ENCODE measurements at places on chromosomes 5 and 9. TPM values are rescaled to one million over a fixed set of nuclear protein-coding genes. Genes with fewer than 3 reads are reported as not detected.

The IRX2 gene
- polyA plus RNA-seq = 0.40 TPM

- DNase-seq = no peak
Measured at GRCh38 chr5:66722686-66723085, 126.5 kb downstream of the MAST4 start.

DNA sequence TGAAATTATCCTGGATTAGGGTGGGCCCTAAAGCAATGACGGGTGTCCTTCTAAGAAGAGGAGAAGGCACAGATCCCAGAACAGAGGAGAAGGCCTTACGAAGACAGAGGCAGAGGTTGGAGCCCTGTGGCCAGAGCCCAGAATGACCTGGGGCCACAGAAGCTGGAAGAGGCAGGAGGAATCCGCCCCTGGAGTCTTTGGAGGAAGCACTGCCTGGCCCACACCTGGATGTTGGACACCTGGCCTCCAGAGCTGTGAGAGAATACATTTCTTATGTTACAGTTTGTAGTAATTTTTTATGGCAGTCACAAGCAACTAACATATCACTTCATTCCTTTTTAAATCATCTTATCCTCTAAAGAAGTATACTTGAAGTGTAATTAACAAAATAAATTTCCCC, 8.5 kb downstream of the MRPL36 start:
- no peak for DNase-seq

The EMB gene
- polyA plus RNA-seq = 9.5 TPM

The SQSTM1 gene
- polyA plus RNA-seq = 212 TPM

DNA sequence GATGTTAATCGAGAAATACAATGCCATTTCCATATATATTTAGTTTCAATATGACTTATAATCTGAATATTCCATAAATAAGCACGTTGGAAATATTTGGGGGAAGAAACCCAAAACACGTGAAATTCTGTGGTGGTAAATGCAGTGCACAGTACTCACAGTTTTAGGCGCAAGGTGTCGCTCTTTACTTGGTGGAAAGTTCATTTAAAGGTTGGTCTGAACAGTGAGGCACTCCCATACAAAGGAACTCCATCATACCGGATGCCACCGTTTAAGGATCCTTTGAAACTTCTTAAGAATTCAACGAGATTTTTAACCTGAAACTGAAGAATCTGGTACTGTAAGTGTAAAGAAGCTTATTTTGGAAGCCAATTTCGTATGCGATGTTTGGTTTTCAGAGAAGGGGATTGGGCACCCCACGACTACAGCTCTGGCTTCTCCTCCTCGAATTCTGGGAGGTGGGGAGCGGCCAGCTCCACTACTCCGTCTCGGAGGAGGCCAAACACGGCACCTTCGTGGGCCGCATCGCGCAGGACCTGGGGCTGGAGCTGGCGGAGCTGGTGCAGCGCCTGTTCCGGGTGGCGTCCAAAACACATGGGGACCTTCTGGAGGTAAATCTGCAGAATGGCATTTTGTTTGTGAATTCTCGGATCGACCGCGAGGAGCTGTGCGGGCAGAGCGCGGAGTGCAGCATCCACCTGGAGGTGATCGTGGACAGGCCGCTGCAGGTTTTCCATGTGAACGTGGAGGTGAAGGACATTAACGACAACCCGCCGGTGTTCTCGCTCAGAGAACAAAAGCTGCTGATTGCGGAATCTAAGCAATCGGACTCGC, at the start of gene PCDHA11:
TSS of gene PCDHA11 (plus strand) at position 237 of the 834 bp plus-strand sequence. CDS start at position 384, 147 bp downstream.
- no peak for DNase-seq

GRCh38 chr5:12214267-12215015, 310.2 kb upstream of the CTNND2 start:
- DNase-seq = peak; percentile 31

The VCAN gene
- 51.9 TPM for polyA plus RNA-seq

GRCh38 chr5:28766565-28767158, 1728.3 kb upstream of the CDH9 start:
- DNase-seq = peak; percentile 35

DNA sequence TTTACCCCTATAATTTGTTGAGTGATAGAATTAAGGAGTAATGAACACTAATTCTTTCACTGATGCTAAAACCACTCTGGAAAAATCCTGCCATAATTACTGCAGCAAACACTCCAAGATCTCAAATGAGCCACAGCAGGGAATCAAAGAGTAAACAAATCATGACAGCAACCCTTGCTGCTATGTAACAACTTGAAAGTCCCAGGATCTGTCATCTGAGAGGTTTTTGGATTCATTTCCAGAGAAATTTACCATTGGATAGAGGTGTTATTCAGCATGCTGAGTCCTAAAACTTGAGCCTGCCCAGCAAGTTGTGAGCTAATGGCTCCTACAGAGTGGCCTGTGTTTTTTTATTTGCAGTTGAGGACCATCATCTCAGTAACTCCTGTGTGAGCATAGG, 59.2 kb downstream of the PRLR start:
- no peak for DNase-seq

GRCh38 chr5:93580927-93581445, at the start of gene NR2F1-AS1:
NR2F1-AS1 (minus strand) TSS chr5:93581219.
- DNase-seq = peak; percentile 66

DNA sequence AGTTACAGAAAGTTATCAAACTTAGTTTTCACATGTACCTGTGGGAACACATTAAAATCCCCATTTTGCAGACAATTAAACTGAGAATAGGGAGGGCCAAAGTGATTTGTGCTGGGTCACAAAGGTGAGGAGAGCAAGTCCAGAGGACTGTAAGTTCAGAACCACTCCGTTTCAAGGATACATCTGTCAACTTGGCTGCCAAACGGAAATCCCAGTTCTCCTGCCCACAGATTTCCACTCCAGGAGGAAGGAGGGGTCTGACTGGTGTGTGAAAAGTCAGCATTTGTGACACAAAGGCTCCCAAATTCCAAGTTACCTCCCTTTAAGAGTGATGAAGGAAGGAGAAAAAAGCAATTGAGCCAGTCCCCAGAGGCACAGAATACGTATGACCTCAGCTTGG, 42.3 kb downstream of the PRELID2 start:
- no peak for DNase-seq

The SPZ1 gene
- not detected for polyA plus RNA-seq

DNA sequence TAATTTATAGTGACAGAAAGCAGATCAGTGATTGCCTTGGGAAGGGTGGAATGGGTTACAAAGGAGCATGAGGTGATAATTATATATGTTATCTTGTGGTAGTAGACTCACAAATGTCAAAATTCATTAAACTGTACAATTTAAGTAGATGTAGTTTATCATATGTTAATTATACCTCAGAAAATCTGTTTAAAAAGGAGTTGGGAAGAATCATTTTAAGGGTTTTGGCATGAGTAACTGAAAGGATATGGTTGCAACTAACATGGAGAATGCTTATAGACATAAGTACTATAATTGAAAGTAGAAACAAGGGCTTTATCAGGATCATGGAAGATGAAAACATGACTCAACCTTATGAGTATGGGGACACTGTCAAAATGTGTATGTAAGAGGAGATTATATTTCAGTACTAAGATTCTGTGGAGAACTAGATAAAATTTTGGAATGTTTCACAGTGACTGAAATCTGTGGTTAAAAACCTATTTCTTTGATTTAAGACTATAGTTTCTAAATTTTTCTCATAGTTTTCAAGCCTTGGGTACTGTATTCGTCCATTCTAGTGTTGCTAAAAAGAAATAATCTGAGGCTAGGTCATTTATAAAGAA, 73.3 kb downstream of the FCHO2 start:
- DNase-seq = peak; percentile 52

GRCh38 chr5:179615203-179615602, 8.3 kb downstream of the HNRNPH1 start:
- peak; percentile 40 for DNase-seq

The ARHGEF37 gene
- 0.38 TPM for polyA plus RNA-seq

DNA sequence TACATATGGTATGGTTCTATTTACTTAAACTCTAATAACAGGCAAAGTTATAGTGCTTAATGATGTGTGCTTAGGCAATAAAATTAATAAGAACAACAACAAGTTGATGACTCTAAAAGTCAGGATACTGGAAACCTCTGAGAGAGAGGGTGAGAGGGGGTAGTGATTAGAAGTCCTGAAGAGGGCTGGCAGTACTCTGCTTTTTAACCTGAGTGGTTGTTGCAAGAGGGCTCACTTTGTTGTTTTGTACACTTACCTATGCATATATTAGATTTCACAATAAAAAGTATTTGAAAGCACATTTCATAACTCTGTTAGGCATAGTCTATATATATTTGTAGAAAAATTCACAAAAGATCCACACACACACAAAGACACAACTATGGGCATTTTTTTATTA, 21.4 kb upstream of the ELL2 start:
- no peak for DNase-seq

DNA sequence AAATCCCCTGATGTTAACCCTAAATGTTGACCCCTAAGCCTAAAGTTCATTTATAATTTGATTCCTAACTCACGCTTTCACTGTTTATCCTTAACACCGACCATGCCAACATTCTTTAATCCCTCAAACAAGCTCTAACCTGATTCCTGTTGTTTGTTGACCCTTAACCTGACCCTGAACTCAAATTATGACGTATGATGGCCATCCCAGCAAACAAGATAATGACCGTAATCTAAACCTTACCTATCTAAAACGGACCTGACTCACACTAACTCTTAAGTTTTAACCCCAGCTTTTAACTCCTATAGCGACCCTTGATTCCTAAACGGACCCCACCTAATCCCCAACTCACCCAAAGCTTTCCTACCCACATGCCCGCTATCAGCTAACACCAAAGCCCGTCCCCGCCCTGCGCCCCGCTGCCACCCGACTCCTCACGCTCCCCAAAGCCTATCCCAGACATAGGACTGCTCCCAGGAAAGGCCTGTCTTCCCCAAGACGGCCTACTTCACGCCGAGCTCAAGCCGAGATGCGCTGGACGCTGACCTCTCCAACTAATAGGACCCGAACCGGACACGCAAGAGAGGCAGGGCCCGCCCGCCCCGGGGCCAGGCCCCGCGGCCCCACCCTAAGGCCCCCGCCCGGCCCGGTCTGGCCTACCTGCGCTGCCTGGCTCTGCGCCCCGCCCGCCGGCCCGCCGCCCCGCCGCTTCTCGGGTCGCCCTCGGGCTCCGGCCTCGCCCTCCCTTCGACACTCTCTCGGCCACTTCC, 395 bp downstream of the TLN1 start:
- DNase-seq = peak; percentile 43

The TAS2R1 gene
- not detected for polyA plus RNA-seq

- no peak for DNase-seq
Measured at GRCh38 chr5:36066001-36066539, 612 bp downstream of the UGT3A2 start.

Data from fibroblast of lung (primary cell).